Brain pericyte (primary cell): ENCODE measurements at places on chromosomes 1 and 21.

DNA sequence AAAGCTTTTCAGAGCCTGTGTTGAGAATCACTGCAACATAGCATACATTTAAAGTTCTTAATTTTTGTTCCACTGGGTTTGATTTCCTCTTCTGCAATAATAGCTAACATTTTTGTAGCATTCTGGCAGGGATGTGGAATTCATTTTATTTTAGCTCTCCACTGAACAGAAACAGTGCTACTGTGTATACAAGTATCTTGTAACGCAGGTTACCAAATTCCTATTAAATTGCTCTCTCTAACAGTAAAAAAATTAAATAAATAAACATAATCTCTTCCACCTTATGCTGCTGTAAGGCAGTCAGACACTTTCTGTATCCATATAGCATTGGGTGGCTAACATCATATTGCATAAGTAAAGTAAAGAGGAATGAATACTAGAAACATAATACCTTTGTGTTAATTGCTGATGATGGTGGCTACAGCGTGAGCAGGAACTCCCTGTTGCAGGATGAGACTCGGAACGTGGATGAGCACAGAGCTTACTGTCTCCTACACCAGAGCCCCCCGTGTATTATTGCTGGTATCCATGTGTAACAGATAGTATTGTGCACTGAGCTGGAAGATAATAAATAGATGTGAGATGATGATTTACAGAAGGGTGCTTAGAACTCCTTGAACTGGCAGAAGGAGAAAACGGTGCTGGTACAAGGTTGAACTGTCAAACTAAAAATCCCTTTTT, 276.9 kb upstream of the SNX7 start:
- DNase-seq, result no peak

- DNase-seq, result no peak
Measured at GRCh38 chr1:43184995-43185394, 12.9 kb downstream of the CFAP57 start.

DNA sequence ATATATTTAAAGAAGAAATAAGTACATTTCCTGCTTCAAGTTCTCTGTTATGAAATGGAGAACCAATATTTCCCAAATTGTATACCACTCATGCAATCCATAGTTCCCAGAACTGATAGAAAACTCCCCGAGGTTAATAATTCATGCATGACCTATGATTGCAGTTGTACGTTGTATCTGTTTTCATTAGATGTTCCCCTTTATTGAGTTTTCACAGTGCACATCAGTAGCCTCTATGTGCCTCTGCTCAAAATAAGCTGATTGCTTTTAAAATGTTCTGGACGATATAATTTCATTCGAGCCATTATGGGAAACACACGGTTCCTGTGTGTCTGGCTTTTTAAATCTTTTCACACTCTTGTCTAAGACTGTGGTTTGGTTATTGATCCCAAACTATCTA, 253.1 kb upstream of the KIAA0040 start:
- DNase-seq, result no peak

DNA sequence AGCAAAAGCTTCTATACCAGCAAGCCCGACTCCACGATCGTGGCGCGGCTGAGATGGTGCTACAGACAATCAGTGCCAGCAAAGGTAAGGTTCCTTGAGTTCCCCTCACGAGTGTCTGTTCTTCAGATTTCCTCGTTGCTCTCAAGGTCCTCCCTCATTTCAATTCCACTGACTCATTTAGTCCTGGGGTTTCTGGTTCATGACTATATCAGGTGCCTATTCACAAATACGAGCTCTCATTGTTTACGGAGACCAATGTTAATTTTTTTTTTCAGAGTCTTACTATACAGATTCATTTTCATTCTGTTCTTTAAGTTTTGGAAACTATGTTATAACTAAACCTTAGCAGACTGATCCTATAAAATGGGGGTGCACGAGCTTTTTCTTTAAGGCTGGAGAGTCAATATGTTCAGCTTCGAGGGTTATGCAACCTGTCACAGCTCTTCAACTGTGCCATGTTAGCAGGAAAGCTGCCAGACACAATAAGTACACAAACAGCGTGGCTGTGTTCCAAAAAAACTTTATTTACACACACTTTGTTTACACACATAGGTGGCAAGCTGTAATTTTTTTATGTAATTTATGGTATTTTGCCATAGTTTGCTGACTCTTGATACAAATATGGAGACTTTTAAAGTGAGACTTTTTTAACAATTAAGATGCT, 134.3 kb downstream of the ZP4 start:
- DNase-seq, result no peak

DNA sequence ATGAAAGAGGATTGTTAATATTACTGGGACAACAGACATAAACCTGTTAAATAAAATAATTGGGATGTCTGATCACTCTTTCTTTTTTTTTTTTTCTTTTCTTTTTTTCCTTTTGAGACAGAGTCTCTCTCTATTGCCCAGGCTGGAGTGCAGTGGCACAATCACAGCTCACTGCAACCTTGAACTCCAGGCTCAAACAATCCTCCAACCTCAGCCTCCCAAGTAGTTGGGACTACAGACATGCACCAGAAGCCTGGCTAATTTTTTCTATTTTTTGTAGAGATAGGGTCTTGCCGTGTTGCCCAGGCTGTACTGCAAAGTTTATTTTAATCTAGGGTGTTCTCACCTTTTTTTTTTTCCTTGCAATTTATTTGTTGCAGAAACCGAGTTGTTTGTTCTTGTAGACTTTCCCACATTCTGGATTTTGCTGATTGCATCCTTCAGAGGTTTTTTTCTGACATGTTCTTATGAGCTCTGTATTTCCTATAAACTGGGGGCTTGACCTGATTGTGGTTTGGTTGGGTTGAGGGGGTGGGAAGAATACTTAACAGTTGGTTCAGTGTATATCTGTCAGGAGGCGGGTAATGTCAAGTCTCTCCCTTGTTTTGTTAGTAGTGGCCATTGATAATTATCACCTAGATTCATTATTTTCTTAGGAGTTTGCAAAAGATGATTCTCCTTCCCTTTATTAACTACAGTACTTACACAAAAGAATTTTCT, 125.2 kb downstream of the MAST2 start:
- no peak for DNase-seq

DNA sequence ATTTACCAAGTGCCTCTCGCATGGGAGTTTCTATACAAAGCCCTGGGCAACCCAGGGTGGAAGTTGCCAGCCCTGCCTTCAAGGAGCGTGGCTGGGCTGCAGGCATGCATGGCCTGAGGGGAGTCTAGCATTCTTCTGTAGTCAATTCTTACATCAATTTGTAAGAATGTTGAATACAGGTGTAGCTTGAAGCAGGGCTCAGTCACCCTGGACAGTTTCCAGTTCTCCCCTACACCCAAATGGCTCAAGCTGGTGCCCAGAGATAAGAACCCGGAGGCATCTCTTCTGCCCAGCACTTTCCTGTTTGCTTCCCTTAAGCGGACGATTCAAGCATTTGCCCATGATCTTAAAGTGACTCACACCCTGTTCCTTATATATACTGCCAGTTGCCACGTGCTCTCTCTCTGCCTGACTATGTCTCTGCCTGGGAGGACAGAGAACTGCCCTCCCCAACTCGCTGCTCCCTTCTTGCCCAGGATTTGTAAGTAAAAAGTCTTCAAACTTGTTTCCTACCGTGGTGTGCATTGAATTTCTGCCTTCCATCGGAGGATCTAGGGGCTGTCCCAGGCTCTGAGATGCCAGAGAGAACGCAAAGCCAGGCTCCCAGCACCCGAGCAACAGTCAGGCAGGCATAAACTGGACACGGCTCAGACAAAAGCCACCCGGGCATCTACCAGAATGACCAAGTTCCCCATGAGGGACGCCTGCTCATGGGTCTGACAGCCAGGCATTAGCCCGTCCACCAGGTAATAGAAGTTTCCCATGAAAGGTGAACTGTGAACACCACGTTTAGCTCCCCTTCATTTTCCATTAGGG, 50.9 kb upstream of the AJAP1 start:
- DNase-seq, result no peak

DNA sequence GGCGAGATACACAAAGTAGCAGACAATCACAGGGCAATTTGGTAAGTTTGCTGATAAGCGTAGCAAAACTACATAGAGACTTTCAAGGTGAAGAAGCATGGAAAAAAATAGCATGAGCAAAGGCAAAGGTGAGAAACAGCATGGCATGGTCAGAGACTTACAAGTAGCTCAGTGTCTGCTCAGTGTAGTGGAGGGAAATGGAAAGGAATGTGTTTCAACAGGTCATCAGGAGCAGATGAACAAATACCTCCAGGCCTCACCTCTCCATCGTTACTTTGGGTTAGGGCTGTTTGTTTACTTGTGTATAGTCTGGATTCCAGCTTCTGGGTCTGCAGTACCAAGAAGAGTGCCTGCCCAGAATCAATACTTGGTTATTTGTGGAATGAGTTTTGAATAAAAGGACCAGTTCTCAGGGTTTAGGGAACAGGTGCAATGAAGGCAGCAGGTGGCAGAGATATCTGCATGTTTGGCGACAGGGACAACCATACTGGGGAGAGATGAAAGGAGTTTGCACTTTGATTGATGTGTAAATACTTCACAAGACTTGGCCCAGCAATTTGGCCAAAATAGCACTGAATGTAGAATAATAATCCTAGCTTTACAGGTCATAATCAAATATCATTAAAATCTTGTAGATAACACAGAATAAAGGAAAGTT, 97.0 kb upstream of the FGGY start:
- DNase-seq, result no peak

DNA sequence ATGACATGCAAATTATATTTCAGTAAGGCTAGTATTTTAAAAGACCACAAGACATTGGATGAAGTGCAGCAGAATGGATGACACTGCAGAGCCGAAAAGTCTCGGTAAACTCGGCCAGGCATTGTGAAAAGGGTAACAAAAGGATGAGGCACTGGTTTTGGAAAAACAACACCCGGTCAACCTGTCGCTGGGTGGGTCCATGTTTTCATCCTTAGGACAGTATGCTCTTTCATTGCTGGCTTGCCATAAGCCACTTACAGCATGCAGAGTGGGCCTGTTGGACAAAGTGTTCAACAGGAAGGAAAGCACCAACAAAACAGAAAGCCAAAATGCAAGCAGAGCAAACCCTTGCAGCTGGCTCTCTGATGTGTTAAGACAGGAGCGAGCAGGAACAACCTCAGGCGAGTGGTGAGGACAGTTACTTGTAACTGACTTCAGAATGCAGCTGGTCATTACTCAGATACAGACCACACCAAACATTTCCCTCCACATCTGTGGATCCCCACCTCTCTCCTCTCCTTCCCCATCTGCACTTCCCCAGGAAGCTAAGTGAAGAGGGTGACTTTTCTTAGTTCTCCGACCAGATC, 2.9 kb upstream of the RCAN1 start:
- no peak for DNase-seq

DNA sequence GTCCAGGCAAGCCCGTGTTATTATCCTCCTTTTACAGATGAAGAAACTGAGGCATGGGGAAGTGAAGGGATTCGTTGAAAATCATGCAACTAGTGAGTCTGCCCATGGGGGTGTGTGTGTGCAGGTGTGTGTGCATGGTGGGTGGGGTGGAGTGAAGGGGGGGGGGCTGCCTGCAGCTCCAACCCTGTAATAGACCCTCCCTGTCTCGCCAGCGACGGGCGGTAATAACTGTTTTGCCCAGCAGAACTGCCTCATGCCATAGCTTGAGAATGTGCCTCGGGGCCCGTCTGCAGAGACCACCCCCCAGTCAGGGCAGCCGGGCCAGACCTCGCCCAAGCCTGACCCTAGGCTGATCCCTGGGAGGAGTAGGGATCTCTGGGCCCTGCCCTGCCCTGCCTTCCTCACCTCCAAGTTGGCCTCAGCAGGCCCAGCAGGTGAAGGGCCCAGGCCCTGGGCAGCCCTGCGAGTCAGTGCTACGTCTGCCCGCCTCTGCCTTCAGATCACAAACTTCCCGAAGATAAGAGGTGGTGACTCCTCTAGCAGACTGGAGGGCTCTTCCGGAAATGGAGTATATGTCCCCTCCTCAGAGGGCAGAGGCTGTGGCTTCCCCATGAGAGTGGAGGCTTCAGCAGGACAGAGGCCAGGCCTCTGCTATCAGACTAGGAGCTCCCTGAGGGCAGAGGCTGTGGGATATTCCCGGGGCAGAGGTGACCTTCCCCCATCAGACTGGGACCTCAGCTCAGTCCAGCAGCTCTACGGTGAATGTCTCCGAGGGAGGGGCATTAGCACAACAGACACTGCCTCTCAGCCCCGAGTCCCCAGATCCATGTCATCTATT, 15.7 kb upstream of the EPHA2 start:
- no peak for DNase-seq

- no peak for DNase-seq
Measured at GRCh38 chr1:212987702-212988322, 27.9 kb downstream of the ANGEL2 start.

- no peak for DNase-seq
Measured at GRCh38 chr21:32548978-32549377, 36.3 kb downstream of the TCP10L start.

- no peak for DNase-seq
Measured at GRCh38 chr21:45428534-45428933, 23.6 kb downstream of the COL18A1 start.

GRCh38 chr1:244029124-244029523, 22.0 kb upstream of the ZBTB18 start:
- no peak for DNase-seq

- DNase-seq, result no peak
Measured at GRCh38 chr1:28889357-28889756, 25.0 kb upstream of the EPB41 start.

GRCh38 chr1:175192630-175193526, at the start of gene KIAA0040:
Gene KIAA0040, minus strand, starts transcription at chr1:175192776. Its CDS starts 31,763 bp downstream, at chr1:175161013.
- DNase-seq, result no peak

GRCh38 chr1:160258177-160258798, 4.1 kb downstream of the DCAF8 start:
- DNase-seq, result no peak

GRCh38 chr1:193113258-193113991, 8.2 kb upstream of the GLRX2 start:
- no peak for DNase-seq

GRCh38 chr1:198128533-198128932, 28.3 kb upstream of the NEK7 start:
- no peak for DNase-seq

DNA sequence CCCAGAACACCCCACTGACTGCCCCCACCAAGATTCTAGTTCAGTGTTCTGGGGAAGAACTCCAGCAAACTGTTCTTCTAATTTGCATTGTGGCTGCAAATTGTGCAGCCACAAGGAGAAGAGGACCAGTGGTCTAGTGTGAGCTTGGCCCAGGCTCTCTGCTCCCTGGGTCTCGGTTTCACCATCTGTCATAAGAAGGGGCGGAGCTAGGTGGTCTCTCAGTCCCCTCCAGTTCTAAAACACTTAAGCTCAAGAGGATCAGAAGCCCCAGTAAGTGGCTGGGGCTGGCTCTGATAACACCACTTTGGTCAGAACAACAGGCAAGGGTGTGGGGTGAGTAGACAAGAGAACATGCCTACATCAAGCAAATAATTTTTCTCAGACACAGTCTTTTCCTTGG, 99.9 kb downstream of the BEND5 start:
- no peak for DNase-seq

- DNase-seq, result no peak
Measured at GRCh38 chr1:56156971-56157876, 422.1 kb downstream of the PLPP3 start.

GRCh38 chr1:44621841-44622286, 52.4 kb downstream of the TMEM53 start:
- DNase-seq, result no peak

DNA sequence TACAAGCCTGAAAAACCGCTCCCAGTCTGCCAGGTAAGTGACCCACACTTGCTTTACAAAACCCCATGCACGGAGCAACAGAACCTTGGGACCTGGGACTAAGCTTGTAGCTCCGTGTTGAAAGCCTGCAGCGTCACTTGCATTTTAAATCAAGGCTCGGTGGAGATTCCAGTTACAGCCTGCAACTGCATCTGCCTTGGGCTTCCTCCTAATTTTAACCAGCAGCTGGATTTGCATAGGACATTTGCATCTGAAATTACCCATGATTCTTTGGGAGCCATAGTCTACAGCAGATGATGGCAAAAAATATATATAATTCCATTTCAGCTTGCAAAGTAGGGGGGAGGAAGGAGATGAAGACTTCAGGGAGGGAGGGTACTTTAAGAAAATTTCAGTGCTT, 62.4 kb upstream of the IGSF21 start:
- no peak for DNase-seq
